Stimulated activated CD8-positive, alpha-beta memory T cell treated with anti-CD3 and anti-CD28 coated beads, Interleukin-4, amount 100 ng/mL, for 1 hour (primary cell): ENCODE measurements at places on chromosomes 6 and 20.

- no peak for DNase-seq
Measured at GRCh38 chr6:39230654-39231035, 1.4 kb upstream of the KCNK5 start.

DNA sequence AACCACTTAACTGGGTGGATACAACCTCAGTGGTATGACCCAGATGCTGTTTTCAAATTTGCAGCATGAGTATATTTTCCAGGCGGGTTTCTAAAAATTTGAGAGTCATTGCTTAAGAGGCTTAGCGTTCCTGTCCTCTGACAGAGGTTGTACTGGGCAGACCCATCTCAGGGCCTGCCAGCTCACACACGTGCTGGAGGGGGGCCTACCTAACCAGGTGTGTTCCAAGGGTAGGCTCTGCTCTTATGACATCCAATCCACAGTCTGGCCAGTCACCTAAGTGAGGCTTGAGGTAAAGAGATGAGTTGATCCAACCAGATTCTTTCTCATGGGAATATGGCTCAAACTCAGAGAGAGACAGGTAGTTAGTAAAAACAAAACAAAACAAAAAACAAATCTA lies 1.3 kb downstream of the LYRM4 start:
- no peak for DNase-seq

DNA sequence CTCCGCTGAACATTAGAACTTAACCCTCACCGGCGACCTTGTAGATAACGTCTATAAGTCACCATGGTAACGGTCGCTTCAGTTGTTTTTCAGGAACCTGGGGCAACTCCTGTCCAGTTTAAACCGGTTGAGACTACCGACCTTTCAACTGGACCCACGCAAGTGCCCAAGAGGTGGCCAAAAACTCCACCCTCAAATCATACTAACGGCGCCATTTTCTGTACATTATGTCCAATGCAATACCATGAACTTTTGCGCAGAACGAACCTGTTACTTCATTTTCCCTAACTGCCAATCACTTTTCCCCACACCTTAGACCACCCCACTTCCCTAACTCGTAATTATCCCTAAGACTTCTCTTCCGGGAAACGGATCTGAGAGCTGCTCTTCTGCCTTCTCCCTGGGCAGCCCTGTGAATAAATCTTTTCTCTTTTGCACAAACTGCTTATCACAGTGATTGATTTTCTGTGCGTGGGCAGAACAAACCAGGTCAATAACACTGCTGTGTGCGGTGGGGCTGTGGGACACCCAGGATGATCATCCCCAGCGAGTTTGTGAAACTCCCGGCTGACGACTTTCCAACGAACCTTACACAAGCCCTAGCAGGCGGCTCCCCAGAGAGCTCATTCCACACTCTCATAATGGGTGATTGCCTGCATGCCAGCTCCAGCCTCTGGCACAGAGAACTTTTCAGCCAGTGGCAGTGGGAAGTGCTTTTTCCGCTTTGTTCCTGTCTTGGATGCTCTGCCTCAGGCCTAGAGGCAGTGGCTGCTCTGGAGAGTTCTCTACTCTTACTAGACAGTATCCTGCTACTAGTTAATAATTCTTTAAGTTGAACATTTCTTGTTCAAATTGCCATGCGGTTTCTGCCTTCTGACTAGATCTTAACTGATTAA lies 28.6 kb downstream of the GPX5 start:
- DNase-seq, result no peak

DNA sequence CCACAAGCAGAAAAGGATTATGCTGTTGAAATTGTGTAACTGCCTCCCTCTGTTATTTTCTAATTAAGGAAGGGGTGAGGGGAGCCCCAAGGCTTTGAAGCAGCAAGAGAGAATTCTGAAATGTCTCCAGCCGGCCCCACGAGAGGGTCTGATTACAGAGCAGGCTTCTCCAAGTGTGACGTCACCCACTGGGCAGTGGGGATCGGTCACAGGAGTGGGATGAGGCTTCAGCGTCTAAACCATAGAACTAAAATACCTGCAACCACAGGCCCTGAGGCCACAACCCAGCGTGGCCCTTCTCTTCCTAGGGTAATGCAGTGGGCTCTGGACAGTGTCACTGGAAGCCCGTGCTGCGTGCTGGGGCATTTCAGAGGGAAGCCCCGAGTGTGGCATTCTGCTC lies 38.6 kb upstream of the APCDD1L start:
- no peak for DNase-seq

DNA sequence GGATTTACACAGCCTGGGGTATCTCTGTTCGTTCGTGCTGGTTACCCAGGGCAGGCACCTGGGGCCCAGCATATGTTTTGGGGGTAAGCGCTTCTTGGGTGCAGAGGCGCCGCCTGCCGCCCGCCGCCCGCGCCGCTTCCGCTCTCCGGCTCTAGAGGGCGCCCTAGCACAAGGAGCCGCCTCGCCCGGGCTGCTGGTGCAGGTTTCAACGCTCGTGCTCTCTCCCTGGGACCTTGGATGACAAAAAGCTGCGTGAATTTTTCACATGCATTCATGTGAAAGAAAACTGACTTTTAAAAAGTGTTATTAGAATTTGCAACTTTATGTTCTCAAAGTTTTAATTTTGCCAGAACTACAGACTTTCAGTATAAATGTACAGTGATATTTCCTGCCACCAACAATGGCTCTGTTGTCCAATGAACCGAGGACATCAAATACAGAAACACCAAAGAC lies 32.5 kb downstream of the PRR18 start:
- DNase-seq, result peak; percentile 67

DNA sequence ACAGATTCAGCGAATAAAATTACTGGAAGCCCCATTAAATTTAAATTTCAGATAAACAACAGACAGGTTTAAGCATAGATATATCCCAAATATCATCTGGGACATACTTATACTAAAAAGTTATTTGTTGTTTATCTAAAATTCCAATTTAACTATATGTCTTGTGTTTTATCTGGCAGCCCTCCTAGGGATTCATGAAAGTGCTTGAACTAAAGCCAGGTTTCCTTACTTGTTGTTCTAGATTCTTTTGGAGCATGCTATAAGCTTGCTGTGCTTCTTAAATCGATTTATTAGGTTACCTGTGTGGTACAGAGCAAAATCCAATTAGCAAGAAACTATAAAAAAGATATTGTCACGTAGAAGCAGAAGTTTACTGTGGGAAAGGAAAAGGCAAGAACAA lies 202.5 kb upstream of the GMDS start:
- no peak for DNase-seq

DNA sequence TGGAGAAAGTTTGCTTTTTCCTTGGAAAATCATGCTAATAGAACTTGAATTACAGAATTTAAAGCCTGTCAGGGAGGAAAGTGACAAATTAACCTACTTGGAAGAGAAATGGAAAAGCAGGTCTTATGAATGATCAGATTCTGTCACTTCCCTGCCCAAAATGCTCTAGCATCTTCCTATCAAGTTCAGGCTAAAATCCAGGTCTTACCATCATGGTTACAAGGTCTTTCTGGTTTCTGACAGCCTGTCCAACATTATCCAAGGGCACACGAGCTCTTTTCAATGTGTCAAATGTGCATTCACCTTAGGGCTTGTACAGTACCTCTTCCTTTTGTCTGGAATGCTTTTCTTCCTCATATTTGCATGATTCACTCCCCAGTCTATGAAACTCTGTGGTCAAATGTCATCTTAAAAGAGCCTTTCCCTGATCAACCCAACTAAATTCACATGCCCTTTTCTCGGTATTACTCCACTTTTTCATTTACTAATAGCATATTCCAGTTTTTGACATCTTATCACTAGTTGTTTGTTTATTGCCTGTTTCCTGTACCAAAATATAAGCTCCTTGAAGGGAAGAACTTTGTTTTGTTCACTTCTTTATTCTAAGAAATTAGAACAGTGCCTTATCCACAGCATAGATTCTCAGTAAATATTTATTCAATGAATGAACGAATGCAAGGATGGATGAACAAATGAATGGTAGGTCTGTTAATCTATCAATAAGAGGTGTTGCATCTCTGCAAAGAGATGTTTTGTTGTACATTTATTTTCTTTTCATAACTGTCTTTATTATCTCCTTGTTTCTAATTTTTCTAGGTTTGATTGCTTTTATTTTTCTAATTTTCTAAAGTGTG lies 139.5 kb downstream of the BCAS1 start:
- no peak for DNase-seq

DNA sequence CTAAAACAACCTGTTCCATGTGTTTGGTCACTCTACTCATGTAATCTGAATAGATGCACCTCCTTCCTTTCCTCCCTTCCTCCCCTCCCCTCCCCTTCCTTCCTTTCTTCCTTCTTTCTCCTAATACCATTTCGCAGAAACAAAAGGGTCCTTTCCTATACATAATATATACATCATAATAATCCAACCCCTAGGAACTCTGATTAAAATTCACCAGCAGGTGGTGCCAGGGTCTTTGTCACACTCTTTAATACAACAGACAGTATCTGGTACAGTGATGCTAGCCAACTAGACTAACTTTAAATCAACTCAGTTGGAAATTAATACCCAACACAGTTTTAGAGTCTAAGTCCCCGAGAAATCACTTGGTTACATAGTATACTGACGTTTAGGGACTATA lies 181.2 kb upstream of the SHLD1 start:
- DNase-seq, result peak; percentile 10

DNA sequence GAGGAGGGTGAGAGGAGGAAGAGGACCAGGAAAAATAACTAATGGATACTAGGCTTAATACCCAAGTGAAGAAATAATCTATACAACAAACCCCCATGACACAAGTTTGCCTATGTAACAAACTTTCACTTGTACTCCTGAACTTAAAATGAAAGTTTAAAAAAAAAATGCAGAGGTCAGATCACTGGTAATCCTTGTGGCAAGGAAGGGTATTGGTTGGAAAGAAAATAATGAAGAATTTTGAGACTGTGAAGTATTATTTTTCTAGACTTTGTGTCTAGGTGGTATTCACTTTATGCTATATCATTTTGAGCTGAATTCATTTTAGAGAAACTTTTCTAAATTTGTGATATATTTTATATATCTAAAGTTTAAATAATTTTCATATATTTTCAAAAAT lies 547.5 kb downstream of the MMUT start:
- no peak for DNase-seq

DNA sequence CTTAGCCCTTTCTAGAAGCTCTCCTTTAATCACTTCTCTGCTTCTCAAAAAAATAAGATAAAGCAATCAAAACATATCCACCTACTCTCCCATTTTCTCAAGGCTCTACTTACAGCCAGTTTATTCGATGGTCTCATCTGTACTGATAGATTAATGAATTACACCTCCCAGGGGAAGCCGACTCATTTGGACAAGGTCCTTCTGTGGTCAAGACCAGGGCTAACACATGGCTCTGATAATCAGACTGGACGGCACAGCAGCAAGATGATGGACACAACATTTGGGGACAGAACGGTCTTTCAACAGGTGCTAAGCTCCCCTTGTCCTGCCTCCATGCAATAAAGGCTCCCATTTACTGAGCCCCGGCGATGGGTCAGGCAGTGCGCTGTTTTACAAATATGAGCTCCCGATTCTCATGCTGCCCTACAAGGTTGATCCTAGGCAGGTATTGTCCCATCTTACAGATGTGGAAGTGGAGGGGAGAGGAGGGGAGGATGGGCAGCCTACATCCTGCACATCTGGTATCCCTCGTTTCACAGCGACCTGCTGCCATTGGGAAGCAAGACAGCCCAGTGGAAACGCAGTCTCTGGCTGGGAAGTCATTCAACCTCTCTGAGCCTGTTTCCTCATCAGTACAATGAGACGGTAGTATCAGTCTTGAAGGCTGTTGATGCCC lies 15.7 kb downstream of the CPNE5 start:
- no peak for DNase-seq

DNA sequence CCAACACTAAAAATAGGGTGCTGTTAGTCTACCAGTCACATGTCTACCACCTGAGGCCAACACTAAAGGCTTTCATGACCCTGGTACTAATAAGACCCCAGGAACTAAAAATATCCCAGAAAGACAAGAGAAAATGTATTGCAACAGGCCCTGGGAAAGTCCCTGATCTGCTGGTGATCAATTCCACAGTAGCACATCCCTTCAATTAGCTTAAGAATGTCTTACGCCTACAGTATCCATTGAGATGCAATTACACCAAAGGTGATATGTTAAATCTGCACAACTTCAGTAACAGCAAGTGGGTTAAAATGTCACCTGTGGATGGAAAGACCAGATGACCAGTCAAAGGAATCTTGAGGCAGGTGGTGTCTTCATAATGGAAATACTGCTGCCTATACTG lies 3.1 kb downstream of the SEMG1 start:
- DNase-seq, result no peak

- no peak for DNase-seq
Measured at GRCh38 chr6:84332139-84333034, 104.9 kb upstream of the CEP162 start.

DNA sequence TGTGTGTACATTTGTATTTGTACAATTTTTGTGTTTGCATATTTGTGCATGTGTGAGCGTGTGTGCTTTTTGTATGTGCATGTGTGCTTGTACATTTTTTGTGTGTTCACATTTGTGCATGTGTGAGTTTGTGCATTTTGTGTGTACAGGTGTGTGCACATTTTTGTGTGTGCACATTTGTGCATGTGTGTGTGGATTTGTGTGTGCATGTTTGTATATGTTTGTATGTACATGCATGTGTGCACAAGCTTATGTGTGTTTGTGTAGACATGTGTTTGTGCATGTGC lies 28.9 kb downstream of the PRR18 start:
- no peak for DNase-seq

DNA sequence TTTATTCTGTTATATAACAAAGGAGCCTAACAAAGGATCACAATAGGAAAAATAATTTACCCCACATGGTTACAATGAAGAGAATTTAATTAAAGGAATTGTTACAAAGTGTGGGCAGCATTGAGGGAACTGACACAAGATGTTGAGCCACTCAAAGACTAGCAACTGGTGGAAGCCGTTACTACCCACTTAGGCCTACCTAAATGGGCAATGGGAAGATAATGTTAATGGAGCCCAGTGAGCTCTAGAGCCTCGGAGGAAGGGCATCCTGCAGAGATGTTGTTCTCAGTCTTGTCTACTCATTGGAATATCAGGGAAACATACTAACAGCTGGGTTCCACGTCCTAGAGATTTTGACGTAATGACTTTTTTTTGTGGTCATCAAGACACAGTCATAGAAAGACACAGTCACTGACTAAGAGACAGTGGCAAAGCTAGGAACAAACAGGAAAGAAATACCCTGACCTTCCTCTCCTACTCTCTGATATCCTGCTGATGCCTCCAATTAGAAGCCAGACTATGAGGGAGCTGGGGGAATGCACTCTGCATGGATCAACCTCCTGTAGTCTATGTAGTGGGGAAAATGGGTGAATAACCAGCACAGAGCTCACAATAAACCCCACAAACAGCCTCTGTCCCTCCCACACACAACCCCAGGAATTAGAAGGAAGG lies 523.8 kb upstream of the FLRT3 start:
- no peak for DNase-seq

GRCh38 chr6:157879034-157879872 lies 56.2 kb downstream of the SNX9 start:
- no peak for DNase-seq

DNA sequence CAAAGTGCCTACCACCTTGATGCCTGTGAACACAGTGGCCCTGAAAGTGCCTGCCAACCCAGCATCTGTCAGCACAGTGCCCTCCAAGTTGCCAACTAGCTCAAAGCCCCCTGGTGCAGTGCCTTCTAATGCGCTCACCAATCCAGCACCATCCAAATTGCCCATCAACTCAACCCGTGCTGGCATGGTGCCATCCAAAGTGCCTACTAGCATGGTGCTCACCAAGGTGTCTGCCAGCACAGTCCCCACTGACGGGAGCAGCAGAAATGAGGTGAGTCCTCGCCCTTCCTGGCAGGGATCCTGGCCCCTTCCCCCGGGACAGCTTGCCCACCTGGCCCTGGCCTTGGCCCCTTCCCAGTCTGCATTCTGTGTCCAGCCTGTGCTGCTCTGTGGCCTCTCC lies 17.9 kb downstream of the MAVS start:
- DNase-seq, result no peak
